ENCODE measurements at places on chromosomes 5 and 9.

- DNase-seq, result no peak
Measured at GRCh38 chr5:75006865-75007822, 45.2 kb downstream of the GCNT4 start.

DNA sequence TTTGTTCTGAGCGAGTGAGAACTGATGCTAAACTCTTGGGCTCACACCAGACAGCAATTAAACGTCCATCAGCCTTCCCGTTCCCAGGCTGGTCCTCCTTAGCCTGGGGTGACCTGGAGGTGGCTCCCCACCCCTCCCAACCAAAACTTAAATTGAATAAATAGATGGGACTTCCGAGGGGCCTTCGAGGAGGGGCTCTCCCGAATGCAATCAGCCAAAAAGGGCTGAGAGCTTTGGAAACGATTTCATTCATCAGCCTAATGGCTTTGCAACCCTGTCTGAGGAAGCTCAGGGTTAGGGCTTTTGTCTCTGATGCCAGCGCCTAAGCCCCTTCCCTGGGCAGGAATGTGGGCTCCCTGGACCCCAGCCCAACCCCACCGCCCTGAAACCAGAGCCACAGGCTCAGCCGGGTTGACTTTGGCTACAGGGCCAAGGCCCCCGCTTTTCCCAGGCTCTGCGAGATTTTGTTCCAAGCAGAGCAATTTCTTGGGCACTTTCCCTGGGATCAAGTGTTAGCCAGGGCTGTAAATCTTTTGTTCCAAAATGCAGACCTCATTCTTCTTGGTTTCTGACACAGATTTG lies 29.2 kb downstream of the LHX3 start:
- DNase-seq, result no peak

GRCh38 chr5:153372425-153373129 lies 117.9 kb upstream of the GRIA1 start:
- DNase-seq, result no peak

- DNase-seq, result no peak
Measured at GRCh38 chr5:154860765-154861164, 2.3 kb downstream of the CNOT8 start.

DNA sequence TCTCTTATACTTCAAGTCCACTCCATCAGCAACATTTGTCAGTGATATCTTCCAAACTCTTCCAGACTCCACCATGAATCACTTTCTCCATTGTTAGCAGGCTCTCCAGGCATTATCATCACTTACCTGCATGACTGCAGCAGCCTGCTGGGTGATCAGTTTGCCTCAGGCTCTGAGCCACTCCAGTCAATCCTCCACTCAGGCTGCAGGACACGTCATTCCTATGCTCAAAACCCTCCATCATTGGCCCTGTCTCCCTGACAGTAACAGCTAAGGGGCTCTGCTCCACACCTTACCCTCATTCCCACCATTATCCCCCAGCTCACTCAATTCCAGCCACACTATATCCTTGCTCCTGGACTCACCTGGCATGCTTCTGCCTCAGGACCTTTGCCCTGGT lies 10.7 kb downstream of the DIRAS2 start:
- no peak for DNase-seq

Data from neuronal stem cell (in vitro differentiated cells).